ENCODE measurements at places on chromosomes 7 and 10. TPM values are rescaled to one million over a fixed set of nuclear protein-coding genes. Genes with fewer than 3 reads are reported as not detected.

GRCh38 chr7:77839919-77840318 lies 41.3 kb downstream of the PHTF2 start:
- DNase-seq: no peak

- DNase-seq: no peak
Measured at GRCh38 chr10:75825235-75825634, 393.8 kb downstream of the LRMDA start.

CALML3 gene
- not detected for total RNA-seq

MSMB gene
- not detected for total RNA-seq

DNA sequence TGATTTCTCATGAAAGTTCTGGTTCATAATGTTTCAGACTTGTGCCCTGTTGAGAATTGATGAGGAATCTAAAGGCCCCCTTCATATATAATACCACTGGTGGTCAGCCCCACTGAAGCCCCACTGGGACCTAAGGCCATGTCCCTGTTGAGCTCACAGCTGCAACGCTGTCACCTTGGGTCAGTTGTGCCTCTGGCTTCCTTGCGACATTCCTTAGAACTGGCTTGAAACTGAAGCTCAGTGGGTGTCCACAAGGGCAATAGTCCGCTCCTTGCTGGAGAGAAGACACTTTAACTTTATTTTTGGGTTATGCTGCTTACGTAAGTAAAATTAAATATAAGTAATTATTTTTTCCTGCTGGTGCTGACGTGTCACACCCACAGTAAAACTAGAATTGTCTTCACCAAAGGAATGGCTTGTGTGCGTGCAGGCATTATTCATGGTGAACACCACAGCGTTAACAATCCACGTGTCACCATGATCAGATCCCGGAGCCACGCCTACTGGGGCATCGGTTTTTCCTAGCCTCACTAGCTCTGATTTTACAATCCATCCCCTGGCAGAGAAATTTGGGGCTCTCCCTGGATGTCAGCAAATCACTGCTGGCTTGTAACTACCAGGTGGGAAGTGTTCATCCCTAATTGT lies 66.5 kb downstream of the BICC1 start:
- DNase-seq: no peak

DNA sequence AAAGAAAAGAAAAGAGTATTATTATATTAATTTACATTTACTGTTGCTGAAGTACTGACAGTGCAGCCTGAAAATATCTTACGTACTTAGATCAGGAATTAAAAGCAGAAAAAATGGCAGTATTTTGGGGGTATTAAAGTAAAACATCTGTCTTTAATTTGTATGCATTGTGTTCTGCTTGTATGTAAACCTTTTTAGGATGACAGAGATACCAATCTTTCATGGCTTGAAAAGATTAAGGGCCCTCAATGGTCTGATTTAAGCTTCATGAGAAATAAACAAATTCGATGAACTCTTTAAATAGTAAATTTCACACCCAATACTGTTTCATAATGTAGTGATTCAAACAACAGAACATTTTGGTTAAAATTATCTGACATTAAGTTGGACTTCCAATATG lies 116.3 kb downstream of the MLLT10 start:
- no peak for DNase-seq

AEBP1 gene
- total RNA-seq: 79.7 TPM

DNA sequence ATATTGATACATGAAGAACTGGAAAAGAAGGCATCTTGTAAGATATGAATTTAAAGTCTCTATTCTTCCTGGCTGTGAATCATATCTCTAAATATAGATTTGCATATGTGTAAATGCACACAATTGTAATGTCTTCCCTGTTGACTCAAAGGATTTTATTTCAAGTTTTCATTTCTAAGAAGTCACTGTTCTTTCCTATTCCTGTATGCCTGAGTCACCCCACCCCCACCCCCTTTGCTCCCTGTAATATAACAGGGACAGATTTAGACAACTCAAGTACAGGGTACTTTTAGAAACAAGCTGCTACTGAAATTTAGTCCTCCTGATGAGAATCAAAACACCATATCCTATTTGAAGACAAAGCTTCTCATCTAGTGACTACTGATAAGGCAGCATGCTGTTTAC lies 43.0 kb upstream of the HECTD2 start:
- no peak for DNase-seq

HMX3 gene
- total RNA-seq: not detected

DNA sequence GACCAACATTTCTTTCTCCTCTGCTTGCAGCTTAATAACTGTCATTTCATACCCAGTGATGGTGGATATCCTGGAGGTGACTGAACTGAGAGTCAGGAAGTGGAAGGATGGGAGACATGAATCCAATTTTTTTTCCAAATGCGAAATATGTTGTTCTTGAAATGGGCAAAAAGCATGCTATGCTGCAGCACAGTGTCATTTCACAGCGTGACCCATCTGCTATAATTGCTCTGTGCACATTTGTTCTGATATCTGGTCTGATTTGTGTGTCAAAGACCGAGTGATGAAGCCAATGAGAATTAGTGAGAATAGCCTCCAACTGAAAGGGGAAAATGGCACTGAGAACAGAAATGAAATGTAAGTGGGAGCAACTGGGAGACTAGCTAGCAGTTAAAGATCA lies 329.6 kb upstream of the PHYHIPL start:
- no peak for DNase-seq

- no peak for DNase-seq
Measured at GRCh38 chr10:132668048-132668394, 117.9 kb downstream of the NKX6-2 start.

- DNase-seq: no peak
Measured at GRCh38 chr10:74061104-74061503, 63.2 kb downstream of the VCL start.

DRGX gene
- total RNA-seq: not detected

- DNase-seq: no peak
Measured at GRCh38 chr7:84161398-84161797, 33.2 kb downstream of the SEMA3A start.

DNA sequence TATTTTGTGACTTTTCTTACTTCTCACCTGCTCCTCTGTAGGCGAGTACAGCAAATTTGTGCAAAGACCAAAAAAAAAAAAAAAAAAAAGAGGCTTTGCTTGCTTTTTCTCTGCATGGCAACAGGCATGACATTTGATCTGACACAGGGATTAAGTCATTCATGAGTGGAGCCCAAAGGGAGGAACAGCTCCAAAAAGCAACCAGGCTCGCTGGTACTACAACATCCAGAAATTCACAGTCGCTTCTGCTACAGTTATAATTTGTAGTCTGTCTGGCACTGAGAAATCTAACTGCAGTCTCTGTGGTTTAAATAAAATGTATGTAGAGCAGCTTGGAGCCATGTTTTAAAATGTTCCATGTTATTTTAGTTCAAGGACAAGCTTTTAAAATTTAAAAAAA lies 31.7 kb downstream of the MKX start:
- peak; percentile 6 for DNase-seq

- peak; percentile 74 for DNase-seq
Measured at GRCh38 chr7:50679218-50680007, 103.3 kb downstream of the GRB10 start.

- no peak for DNase-seq
Measured at GRCh38 chr10:44983895-44984278, 5.3 kb upstream of the DEPP1 start.

- DNase-seq: peak; percentile 45
Measured at GRCh38 chr10:120477743-120478141, 20.7 kb downstream of the PLPP4 start.

- DNase-seq: no peak
Measured at GRCh38 chr10:26780106-26780792, 80.5 kb downstream of the ABI1 start.

DNA sequence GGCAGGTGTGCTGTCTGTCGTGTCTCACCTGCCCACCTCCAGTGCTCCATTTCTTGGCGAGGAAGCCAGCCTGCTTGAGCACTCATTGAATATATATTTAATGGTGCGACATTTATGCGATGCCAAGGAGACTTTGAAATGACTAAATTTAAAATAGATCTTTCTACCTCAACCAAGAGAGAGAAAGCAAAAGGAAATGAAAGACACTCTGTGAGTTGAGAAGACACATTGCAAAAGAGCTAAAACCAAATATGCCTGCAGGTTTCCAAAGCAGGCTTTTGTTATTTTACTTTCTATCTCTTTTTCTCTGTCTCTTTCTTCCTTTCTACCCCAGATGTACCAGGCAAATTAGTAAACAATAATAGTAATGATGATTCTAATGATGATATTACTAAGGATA lies 53.6 kb upstream of the AOAH start:
- no peak for DNase-seq

- peak; percentile 97 for DNase-seq
Measured at GRCh38 chr7:23349484-23350157, 50.5 kb downstream of the MALSU1 start.

DNA sequence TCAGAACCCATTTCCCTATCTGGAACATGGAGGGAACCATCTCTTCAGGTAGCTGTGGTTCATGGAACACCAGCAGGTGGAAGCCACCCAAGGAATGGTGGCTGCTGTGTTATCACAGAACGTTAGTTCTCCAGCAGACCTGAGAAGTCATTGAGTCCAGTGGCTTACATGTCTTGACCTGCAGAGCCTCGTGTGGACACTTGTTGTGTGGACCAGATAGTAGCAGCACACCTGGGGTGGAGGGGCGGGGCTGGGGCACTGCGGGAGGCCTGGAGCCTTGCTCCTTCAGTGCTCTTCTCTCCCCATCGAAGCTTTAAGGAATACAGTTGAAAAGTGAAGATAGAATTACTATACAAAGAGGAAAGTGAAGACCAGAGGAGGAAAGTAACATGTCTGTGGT lies 42.4 kb downstream of the VWA2 start:
- no peak for DNase-seq

- DNase-seq: no peak
Measured at GRCh38 chr7:86598721-86599120, 45.0 kb upstream of the GRM3 start.
